Cortex of kidney (tissue), 1 donor: ENCODE measurements at places on chromosomes 12 and 14.

GRCh38 chr12:80293759-80294158 is 150.3 kb upstream of the PTPRQ start:
- no peak for DNase-seq

- DNase-seq = no peak
These were observed 11.5 kb downstream of the CHGA start for GRCh38 chr14:92934196-92935085.

DNA sequence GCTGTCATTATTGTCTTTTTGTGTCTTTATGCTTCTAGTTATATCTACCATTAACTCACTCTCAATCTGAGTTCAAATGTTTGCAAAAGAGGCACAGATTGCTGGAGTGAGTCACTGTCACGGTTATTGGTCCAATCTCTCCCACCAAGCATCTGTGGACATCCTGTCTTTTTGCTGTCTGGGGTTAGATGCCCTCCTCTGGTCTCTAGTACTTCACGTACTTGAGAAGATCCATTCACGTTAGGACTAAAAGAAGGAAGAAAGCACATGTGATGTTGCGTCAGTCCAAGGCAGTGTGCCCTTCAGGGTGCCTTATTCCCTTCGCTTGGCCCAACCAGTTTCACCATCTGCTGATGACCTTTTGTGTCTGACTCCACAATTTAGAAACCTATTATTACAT is 72.3 kb upstream of the STXBP6 start:
- no peak for DNase-seq

GRCh38 chr12:25121916-25122315 is 73.0 kb downstream of the DNAI7 start:
- no peak for DNase-seq

GRCh38 chr14:22748631-22749068 is 17.8 kb upstream of the OXA1L start:
- DNase-seq = no peak

- no peak for DNase-seq
These were observed 6.4 kb downstream of the COQ5 start for GRCh38 chr12:120522568-120522967.

DNA sequence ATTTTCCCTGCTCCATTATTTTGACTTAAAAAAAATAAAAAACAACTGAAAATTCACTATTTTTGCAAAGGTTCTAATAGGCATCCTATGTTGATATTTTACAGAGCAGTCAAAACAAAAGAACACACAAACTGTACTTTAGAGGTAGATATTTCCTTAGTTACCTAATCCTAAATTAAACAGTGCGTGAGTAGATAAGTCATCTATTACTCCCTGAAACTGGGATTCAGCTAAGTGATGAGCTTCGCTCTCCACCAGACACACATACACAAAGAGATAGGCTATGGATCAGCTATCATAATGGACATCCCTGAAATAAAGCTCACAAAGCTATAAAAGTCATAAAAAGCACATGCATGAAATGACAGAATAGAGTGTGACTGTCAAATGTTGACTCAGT is 398.7 kb downstream of the SOX5 start:
- no peak for DNase-seq

DNA sequence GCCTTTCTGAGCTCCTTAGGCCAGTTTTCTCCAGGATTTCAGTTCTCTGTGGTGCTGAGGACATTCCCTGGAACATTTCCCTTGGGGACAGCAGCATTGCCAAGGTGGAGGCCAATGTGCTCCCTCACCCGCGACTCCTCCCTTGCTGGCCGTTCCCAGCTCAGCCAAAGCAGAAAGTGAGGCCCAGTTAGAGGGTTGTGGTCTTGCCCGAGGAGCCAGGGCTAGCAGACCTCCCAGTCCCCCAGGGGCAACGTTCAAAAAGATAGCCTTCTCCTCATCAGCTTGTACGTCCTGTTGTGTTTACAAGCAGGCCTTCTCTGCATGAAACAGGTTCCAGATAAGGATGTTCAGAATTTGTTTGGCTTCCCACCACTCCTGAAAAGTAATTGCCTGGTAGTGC is 78.4 kb downstream of the SSPN start:
- no peak for DNase-seq

- DNase-seq = no peak
These were observed 42.6 kb upstream of the A2ML1 start for GRCh38 chr12:8779862-8780261.

- DNase-seq = no peak
These were observed 8.4 kb upstream of the ACVRL1 start for GRCh38 chr12:51898937-51899336.
